Neural crest cell (in vitro differentiated cells): ENCODE measurements at places on chromosomes 12 and 14. TPM values are rescaled to one million over a fixed set of nuclear protein-coding genes. Genes with fewer than 3 reads are reported as not detected.

GRCh38 chr12:101172316-101172715, 37.7 kb downstream of the SLC5A8 start:
- DNase-seq, result no peak

DNA sequence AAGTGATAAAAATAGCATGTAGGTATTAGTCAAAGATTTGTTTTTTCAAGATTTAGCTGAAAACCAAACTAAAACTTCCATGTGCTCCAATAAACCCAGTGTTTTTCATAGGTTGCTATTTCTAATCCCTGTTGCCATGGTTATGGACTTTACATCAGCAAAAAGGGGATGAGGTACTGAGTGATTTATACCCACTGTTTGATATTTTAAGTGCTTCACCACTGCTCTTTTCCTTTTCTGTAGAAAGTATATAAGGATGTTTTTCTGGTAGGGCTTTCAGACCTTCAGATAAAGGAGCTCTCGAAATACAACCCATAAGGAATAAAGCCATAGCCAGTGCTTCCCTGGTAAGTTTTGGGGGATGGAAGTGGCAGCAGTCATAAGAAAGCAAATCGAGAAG, at the start of gene OTOGL:
Gene OTOGL, plus strand, starts transcription at position 279 of the 400 bp plus-strand sequence. CDS start 109,895 bp downstream, outside the sequence.
- no peak for DNase-seq

GRCh38 chr12:128018067-128018466, 248.9 kb upstream of the TMEM132C start:
- DNase-seq, result no peak

- no peak for DNase-seq
These were observed 349.6 kb upstream of the CLEC14A start for GRCh38 chr14:38605193-38606114.

- DNase-seq, result no peak
These were observed 1.5 kb downstream of the CAND1 start for GRCh38 chr12:67270622-67271021.

- DNase-seq, result no peak
These were observed 25.5 kb downstream of the ITGA7 start for GRCh38 chr12:55682087-55682796.

GRCh38 chr14:98951521-98952152, 320.4 kb downstream of the BCL11B start:
- no peak for DNase-seq

The HOXC6 gene
- 10.7 and 11.0 TPM in 2 replicates for total RNA-seq

The ABHD12B gene
- 0.35 and 0.73 TPM in 2 replicates for total RNA-seq

The KERA gene
- total RNA-seq, result not detected in 2 replicates

The SIX6 gene
- total RNA-seq, result not detected in 2 replicates

The ACRBP gene
- total RNA-seq, result 1.9 and 2.4 TPM in 2 replicates
